ENCODE measurements at places on chromosomes 5 and 9.

GRCh38 chr9:87609002-87609401, 111.3 kb downstream of the DAPK1 start:
- no peak for DNase-seq

- no peak for DNase-seq
Measured at GRCh38 chr5:72542695-72543094, 35.5 kb upstream of the ZNF366 start.

- DNase-seq, result no peak
Measured at GRCh38 chr5:52774005-52774410, 13.7 kb upstream of the ITGA1 start.

DNA sequence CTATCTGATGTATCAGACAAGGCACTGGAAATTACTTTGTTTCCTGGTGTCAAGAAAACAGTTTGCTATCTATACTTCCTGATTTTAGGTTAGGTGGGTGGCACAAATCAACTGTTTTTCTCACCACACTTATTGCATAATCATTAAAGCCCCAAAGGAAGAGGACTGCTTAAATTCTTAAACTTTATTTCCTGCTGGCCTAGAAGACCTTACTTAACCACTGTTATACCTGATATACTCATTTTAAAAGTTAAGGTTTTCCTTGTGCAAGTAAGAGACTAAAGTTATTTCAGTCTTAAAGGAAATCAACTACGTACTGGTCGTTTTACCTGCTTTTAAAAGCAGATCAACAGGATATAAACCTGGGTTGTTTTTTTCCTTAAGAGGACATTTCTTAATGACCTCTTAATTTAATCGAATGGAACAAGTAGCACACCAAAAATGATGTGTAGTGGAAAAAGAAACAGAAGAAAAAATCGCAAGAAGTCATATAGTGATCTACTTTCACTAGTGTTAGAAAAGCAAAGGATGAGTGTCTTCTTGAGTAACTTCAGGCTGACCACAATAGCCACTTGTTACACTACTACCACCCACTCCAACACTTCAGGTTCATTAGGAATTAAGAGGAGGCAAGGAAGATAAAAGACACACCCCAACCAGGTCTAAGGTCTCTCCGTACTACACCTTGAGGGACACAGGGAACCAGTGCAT, 974 bp downstream of the CLINT1 start:
- no peak for DNase-seq

GRCh38 chr5:142082182-142082781, 26.3 kb upstream of the NDFIP1 start:
- DNase-seq, result no peak

- DNase-seq, result no peak
Measured at GRCh38 chr5:109923205-109923604, 233.5 kb downstream of the MAN2A1 start.

- DNase-seq, result peak; percentile 89
Measured at GRCh38 chr5:176530983-176531901, 6.0 kb downstream of the RNF44 start.

DNA sequence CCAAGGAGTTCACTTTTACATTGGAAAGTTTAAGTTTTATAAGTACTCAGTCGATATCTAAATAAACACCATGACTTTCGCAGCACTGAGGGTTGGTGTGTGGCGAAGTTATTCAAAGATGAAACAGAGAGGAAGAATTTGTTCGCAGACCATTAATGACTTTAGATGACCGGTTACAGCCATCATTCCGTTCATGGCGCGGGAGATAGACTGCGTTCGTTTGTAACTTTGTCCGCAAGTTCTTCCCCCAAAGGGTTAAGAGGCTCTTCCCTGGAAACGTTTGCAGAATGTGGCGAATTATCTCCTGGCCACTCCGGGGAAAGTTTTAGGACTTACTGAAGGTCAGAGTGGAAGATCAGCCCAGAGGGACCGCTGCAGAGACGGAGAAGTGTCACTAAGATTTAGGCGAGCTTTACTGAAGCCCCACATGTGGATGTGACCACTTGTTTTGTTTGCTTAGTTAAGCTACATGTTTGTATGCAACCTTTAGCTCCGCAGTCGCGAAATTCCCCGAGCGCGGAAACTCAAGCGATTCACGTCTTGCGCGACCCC, 2.2 kb upstream of the FOXD1 start:
- no peak for DNase-seq

DNA sequence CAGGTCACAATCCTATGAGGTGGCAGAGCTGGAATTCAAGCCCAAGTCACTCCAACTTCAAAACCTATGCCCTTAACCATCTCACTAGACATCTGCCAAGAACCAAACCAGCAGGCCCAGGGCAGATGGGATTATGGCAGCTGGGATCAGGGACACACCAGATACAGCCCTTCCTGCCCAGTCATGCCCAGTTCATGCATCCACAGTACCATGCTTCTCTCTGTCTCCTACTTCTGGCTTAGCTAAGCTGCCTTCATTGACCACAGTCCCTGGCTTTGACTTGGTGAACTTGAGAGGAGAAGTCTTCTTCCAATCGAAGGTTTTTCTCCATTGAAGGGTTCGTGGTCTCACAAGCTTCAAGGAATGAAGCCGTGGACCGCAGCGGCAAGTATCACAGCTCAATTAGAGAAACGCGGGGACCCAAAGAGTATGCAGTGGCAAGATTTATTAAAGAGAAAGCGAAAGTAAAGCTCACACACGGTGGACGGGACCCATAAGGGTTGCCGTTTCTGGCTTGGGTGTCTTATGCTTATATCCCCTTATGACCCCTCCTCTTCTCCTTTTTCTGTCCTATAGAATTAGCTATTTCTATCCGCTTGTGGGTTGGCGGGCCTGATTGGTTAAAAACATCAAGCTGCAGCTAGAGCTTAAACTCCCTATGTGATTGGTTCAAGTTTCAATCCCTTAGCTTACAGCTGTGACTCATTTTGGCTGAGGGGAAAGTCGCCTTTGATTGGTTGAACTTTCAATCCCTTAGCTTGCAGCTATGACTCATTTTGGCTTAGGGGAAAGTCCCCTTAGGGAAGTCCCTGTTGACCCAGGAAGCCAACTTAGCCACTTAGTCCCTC, 101.2 kb downstream of the TRIM36 start:
- DNase-seq, result no peak

DNA sequence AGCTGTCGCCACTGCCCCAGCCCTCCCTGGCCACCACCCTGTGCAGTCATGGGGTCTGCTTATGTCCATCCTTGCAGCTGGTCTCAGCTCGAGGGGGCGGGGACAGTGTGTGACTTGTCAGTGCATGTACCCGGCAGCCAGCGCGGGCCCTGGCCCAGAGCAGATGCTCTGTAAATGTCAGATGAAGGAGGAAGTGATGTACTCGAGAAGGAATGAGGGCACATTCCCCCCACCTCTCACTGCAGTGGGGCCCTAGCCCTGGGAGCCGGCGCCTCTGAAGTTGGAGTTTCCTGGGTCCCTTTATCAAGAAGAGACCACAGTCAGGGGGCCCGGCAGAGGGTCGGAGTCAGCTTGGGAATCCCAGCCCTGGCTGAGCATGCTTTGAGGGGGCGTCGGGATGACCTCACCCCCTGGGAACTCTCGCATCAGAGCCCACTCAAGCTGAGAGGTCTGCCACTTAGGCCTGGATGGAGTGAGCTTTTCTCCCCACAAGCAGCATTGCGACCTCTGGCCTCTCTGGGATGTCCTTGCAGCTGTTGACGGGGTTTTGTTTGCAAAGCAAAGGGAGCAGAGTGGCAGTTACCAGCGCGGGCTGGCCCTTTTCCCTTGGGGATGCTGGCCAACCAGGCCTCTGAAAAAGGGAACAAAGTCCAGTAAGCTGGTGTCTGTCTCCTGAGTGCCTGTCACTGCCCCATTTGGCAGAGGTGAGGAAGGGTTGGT, 19.0 kb downstream of the NEURL1B start:
- DNase-seq, result peak; percentile 9

DNA sequence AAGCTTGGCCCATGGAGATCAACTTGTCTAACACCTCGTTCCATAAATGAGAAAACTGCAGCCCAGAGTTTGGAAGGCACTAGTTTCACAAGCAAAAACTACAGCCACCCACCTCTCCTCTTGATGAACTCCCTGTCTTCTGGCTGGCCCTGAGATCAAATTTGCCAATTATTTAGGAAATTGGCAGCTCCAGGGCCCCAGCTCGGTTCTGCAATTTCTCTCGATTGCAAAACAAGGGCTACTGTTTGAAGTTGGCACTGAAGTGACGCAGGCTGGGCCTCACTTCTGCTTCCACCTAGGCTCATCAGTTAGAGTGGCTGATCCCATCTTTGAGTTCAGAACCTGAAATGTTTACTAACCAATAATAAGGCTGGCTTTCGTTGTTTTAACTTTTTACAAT, 3.7 kb upstream of the GPX3 start:
- no peak for DNase-seq

DNA sequence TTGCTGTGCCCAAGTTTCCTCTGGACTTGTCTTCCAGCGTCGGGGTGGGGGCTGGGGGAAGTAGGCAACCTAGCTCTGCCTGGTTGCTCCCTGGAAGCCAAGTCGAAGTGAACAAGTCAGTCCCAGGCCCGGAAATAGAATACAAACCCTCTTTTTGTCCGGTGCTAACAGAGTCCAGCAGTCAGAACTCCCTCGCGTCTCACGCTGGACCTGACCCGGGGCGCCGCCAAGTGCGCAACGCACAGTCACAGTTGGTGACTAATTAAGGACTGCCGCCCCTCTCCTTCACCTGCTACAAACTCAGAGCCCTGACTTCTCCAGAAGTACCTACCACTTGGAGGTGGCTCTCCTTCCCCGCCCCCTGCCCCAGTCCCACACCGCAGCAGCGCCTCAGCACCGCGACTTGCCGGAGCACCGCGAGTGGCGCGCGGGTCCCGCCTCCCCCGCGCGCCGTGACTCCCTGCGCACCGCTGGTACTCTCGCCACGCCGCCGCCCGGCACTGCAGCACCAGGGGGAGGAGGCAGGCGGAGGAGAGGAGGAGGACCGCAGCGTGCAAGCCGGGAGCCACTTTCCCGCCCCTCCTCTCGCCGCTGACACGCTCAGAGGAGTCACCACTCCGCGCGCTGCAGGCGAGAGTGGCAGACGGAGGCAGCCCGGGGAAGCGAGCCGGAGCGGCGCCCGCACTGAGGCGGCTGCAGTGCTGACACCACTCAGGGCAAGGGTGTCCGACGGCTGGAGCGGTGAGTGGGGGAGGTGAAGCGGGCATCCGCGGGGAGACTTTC, at the start of gene SV2C:
SV2C (plus strand) TSS at position 612 of the 783 bp plus-strand sequence. CDS start 48,368 bp downstream, outside the sequence.
- no peak for DNase-seq

DNA sequence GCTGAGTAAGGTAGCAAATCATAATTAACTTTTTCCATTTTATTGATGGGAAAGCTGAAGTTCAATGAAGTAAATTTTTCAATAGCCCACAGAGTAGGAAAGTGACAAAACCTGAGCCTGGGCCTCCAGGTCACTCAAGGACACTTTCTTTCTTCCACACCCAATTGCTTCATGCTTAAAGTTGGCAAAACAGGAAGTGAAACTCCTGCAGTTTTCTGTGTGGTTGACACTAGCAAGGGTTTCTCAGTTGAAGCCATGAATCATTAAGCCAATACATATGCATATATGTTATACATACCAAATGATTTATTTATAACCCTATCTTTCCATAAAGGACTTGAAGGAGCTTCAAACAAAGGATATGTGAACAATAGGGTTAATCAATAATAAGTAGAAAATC, 13.9 kb downstream of the TLR4 start:
- DNase-seq, result no peak

DNA sequence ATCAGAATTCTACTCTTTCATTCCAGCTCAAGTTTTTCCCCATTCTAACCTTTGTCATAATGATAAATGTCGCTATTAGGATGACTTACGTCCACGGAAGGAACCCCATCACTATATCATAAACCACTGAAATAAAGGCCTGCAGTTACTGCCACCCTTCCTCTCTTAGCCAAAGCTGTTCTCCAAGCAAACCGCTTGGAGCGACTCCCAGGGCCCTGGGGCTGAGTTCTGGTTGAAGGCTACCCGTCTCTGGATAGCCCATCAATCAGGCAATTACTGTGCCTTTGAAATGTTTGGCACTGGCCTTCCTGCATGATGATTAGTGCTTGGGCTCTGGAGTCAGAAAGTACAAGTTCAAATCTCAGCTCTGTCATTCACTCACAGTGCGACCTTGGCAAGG, 386.0 kb downstream of the SPOCK1 start:
- DNase-seq, result no peak

- no peak for DNase-seq
Measured at GRCh38 chr5:116529615-116530014, 45.0 kb downstream of the SEMA6A start.

GRCh38 chr5:160310552-160311295, 1.6 kb downstream of the CCNJL start:
- DNase-seq, result no peak

- DNase-seq, result peak; percentile 24
Measured at GRCh38 chr9:36316611-36317317, 58.5 kb upstream of the GNE start.

GRCh38 chr9:77158772-77159513, 18.4 kb upstream of the VPS13A start:
- no peak for DNase-seq

DNA sequence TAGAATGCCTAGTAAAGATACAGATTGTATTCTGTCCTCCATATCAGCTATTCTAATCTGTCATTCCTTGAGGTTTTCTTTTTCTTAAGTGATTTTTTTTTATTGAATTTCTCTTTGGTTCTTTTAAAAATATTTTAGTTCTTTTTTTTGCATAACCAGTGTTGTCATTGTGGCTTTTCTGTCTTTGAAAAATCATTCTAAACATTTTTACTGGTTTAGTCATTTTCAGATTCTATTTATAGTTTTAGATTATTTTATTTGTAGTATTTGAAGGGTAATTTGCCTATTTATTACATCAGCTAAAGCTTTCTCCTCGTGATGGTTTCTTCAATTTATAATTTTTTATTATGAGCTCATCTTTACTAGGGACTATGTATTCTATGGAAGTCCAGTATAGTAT, 78.1 kb downstream of the NDUFAF2 start:
- DNase-seq, result no peak

DNA sequence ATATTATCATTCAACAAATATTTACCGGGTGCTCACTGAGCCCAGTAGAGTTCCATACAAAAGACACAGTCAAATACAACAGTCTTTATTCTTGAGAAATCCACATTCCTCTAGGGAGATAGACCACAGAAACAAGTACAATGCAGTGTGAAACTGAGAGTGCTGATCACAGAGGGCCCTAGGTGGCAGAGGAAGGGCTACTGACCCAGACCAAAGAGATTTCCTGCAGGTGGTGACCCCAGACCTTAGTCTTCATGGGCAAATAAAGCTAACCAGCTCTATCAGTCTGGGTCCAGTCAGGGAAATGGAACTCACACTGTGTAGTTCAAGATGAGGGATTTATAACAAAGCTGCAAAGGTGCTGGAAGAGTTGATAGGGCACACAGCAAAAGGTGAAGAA, 110.4 kb upstream of the SLC27A6 start:
- no peak for DNase-seq

DNA sequence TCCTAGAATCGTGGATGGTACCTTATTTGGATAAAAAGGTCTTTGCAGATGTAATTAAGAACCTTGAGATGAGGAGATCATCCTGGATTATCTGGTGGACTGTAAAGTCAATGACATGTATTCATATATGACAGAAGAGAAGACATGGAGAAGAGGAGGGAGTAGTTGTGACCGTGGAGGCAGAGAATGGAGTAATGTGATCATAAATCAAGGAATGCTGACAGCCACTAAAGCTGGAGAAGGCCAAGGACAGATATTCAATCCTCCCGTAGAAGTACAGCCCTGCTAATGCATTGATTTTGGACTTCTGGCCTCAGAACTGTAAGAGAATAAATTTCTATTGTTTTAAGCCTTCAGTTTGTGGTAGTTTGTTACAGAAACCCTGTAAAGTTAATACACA, 18.7 kb upstream of the TMEM161B start:
- DNase-seq, result no peak

GRCh38 chr5:59185757-59186385, 603.0 kb downstream of the RAB3C start:
- no peak for DNase-seq

- DNase-seq, result no peak
Measured at GRCh38 chr5:123545506-123545905, 33.5 kb downstream of the CSNK1G3 start.

GRCh38 chr9:79143211-79143610, 428.6 kb upstream of the TLE4 start:
- DNase-seq, result no peak
